ENCODE measurements at places on chromosomes 12 and 14. TPM values are rescaled to one million over a fixed set of nuclear protein-coding genes. Genes with fewer than 3 reads are reported as not detected.

GRCh38 chr14:73712071-73712506 lies 2.1 kb downstream of the PNMA1 start:
- DNase-seq, result no peak

- no peak for DNase-seq
Observed at GRCh38 chr12:124002654-124003053, 29.6 kb downstream of the ZNF664 start.

GRCh38 chr12:66152732-66153131 lies 17.1 kb downstream of the TMBIM4 start:
- DNase-seq, result no peak

Gene LRTM2
- total RNA-seq, result not detected

Gene TESPA1
- total RNA-seq, result 0.74 TPM

Gene POTEG
- total RNA-seq, result not detected

DNA sequence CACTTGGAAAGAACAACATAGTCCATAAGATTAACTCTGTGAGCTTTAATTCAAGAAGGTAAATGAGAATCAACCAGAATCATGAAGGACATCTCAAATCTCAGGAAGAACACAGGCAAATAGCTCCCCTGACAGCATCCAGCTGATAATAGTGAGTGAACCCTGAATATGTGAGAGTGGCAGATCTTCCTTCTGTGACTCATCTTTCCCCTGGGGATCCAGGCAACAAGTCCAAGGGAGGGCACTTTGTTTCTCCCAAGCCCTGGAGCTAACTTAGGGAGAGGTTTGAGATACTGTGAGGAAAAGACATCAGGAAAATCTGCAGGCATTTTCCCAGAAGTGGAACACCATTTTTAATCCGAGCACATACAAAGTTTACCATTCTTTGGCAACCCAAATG lies 763.9 kb upstream of the MGAT4C start:
- no peak for DNase-seq

GRCh38 chr14:71333705-71334104 lies 426.4 kb downstream of the PCNX1 start:
- no peak for DNase-seq

Data from right cardiac atrium (tissue), 5 donors.